ENCODE measurements at places on chromosomes 7 and 10. TPM values are rescaled to one million over a fixed set of nuclear protein-coding genes. Genes with fewer than 3 reads are reported as not detected.
A peak's percentile ranks its signal among the peaks of the same experiment; 100 is the strongest.

Gene ABCC2
- 3.1 TPM for total RNA-seq

Gene PON1
- 0.66 TPM for total RNA-seq

Gene TMEM270
- not detected for total RNA-seq

DNA sequence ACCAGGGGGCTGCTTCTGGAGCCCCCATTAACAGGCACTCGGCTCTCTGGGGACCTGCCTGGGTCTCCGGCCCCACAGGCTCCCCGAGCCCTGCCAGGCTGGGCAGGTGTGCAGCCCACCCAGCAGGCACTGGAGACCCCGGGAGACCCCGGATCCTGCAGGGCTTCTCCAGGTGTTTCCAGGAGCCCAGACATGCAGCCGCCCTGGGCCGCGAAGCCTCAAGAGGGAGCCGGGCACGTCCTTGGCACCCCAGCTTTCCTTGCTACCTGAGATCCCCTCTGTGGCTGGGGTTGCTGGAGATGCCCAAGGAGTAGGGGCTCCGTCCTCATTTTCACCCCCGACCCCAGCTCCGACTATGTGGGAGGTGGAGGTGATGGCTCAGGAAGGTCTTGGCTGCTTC, 7.7 kb upstream of the AMZ1 start:
- H3K36me3 ChIP-seq: no peaks in the 10 kb centered on the region
- H3K4me1 ChIP-seq: no peaks in the 10 kb centered on the region
- no peak for DNase-seq
- no peaks in the 10 kb centered on the region for H3K27me3 ChIP-seq
- H3K27ac ChIP-seq: no peak overlapping the region

- H3K4me1 ChIP-seq: no peaks in the 10 kb centered on the region
- H3K36me3 ChIP-seq: no peaks in the 10 kb centered on the region
- no peak overlapping the region for H3K4me3 ChIP-seq
- no peaks in the 10 kb centered on the region for H3K27me3 ChIP-seq
Measured at GRCh38 chr7:101186844-101187428, 6.8 kb upstream of the NAT16 start.

DNA sequence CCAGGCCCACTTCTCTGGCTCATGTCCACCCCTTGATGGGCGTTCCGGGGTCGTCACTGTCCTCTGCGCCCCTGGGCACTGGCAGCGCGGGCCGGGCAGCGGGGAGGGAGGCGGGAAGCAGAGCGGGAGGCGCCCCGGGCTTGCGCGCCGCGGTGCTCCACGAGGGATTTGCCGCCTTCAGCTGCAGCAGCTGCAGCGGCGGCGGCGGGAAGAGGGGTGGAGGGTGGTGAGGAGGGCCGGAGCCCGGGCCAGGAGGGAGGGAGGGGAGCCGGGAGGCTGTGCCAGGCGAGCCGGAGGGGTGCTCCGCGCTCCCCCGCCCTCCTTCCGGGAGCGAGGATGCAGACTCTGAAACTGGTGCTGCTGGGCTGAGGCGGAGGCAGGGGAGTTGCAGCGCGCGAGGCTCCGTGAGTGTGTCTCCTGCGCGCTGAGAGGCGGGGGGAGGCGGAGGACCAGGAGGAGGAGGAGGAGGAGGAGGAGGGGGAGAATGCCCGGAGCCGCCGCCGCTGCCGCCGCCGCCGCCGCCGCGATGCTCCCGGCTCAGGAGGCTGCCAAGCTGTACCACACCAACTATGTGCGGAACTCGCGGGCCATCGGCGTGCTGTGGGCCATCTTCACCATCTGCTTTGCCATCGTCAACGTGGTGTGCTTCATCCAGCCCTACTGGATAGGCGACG, at the start of gene LHFPL3:
TSS of gene LHFPL3 (plus strand) at position 308 of the 674 bp plus-strand sequence.
- H3K4me3 ChIP-seq: peak within 1 kb of the TSS; percentile 57
- H3K36me3 ChIP-seq: no peaks in the 10 kb centered on the region
- no peaks in the 10 kb centered on the region for H3K4me1 ChIP-seq
- no peak for DNase-seq

- H3K4me1 ChIP-seq: no peaks in the 10 kb centered on the region
- H3K36me3 ChIP-seq: no peaks in the 10 kb centered on the region
- no peak for DNase-seq
- H3K27ac ChIP-seq: no peak overlapping the region
- H3K27me3 ChIP-seq: no peaks in the 10 kb centered on the region
Measured at GRCh38 chr10:27536437-27536836, 32.3 kb downstream of the RAB18 start.

GRCh38 chr10:4807761-4808507, 18.1 kb upstream of the AKR1E2 start:
- H3K27ac ChIP-seq: no peak overlapping the region
- no peak for DNase-seq
